Activated CD8-positive, alpha-beta T cell treated with anti-CD3 and anti-CD28 coated beads for 36 hours (primary cell): ENCODE measurements at places on chromosomes 7 and 10. TPM values are rescaled to one million over a fixed set of nuclear protein-coding genes. Genes with fewer than 3 reads are reported as not detected.

DNA sequence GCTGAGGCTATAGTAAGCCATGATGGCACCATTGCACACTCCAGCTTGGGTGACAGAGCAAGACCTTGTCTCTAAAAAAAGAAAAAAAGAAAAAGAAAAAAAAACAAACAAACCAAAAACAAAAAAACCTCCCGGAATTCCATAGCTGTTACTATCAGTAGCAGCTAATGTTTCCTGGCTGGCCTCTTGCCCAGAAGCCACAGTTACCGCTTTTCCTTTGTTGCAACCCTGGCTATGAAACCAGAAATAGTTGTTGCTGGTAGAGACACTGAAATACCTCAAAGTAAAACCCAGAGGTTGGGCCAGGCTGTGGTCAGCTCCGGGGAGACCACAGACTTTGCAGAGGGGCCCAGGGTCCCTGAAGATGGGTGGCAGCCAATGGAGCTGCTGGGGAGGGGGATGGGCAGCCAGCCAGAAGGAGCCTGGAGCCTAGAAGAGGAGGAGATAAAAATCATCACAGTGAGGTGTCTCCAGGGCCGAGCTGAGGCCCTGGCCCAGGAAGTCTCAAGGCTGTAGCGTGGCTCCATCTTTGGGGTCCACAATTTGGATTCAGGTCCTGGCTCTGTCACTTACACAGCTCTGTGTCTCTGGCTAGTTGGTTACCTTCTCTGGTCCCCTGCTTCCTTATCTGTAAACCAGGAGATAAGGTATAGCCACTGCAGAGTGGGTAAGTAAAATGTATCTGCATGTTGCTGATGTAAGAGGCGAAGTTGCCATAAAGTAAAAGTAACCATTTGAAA lies 3.4 kb upstream of the CHST12 start:
- H3K27me3 ChIP-seq, result peaks cover 2% of the 10 kb centered on the region
- peaks cover 26% of the 10 kb centered on the region for H3K4me1 ChIP-seq
- peak; percentile 63 for DNase-seq

- H3K36me3 ChIP-seq, result peaks cover 34% of the 10 kb centered on the region
- H3K4me3 ChIP-seq, result no peak overlapping the region
- DNase-seq, result peak; percentile 67
These were observed 247.4 kb downstream of the ELMO1 start for GRCh38 chr7:37201003-37201875.

The NOM1 gene
- total RNA-seq, result 32.4 TPM

GRCh38 chr7:18347170-18347569 lies 148.4 kb upstream of the HDAC9 start:
- no peaks in the 10 kb centered on the region for H3K4me1 ChIP-seq
- peaks cover 1% of the 10 kb centered on the region for H3K27me3 ChIP-seq
- no peak overlapping the region for H3K4me3 ChIP-seq
- no peak overlapping the region for H3K27ac ChIP-seq
- DNase-seq, result no peak

GRCh38 chr7:96320442-96320841 lies 1.5 kb downstream of the SLC25A13 start:
- H3K4me1 ChIP-seq, result peaks cover 36% of the 10 kb centered on the region
- no peaks in the 10 kb centered on the region for H3K36me3 ChIP-seq
- H3K27ac ChIP-seq, result peak overlapping the region; percentile 96
- peak; percentile 37 for DNase-seq

DNA sequence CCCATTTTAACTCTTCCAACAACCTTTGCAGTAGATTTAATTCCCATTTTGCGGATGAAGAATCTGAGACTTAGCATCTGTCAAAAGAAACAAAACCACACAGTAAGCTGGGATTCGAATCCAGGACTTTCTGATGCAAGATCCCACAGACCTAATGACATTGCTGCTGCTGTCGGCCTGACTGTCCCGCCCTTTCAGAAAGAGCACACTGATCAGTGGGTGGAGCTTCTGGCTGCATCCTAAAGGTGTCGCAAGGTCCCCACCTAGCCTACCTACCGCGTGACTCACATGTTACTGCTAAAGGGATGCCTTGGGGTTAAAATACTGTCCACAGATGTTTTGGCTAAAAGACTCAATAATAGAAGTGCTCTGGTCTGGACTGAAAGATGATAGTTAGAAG lies 134.7 kb downstream of the EMX2 start:
- peaks cover 18% of the 10 kb centered on the region for H3K27me3 ChIP-seq
- no peak for DNase-seq
- no peak overlapping the region for H3K4me3 ChIP-seq

The SPDYE11 gene
- total RNA-seq, result not detected

- no peaks in the 10 kb centered on the region for H3K27me3 ChIP-seq
- H3K36me3 ChIP-seq, result peaks cover 20% of the 10 kb centered on the region
- DNase-seq, result no peak
- H3K27ac ChIP-seq, result no peak overlapping the region
These were observed 241.6 kb downstream of the CCDC7 start for GRCh38 chr10:32687546-32687945.

DNA sequence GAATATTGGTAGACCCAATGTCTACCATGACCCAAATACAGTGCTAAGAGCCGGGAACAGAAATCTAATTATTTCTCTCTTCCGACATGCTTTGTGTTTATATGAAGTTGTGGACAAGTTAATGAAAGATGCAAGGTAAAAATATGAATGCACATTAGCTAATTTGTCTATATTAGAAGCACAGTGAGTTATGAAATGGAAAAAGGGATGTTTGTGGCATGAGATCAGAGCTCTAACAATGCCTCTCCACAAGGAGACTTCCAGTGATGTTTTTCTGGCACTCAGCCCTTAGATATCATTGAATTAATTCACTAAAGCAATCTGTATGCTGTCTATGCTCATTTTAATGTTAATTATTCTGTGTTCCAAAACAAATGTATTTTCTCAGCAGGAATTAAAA lies 897.2 kb downstream of the CNTNAP2 start:
- H3K27me3 ChIP-seq, result no peaks in the 10 kb centered on the region
- no peak overlapping the region for H3K4me3 ChIP-seq
- DNase-seq, result no peak
- H3K27ac ChIP-seq, result no peak overlapping the region

DNA sequence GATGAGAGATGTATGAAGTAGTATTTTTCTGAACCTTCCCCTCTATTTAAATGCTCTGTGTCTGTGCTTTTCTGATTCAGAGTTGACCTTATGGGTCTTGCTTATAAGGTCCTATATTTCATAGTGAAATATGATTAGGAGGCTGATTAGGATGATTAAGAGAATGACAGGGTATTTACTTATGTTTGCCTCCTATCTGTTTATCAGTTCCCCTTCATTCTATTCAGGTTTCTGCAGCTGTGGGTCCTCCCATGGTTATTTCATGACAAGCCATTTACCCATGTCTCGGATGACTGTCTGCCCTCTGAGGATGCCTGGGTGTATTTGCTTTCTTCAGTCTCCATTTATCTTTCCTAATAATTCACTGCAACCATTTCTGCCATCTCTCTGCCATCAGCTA lies 16.9 kb downstream of the RPA3 start:
- peaks cover 36% of the 10 kb centered on the region for H3K4me1 ChIP-seq
- H3K27me3 ChIP-seq, result no peaks in the 10 kb centered on the region
- no peak for DNase-seq
- H3K27ac ChIP-seq, result no peak overlapping the region

- no peaks in the 10 kb centered on the region for H3K36me3 ChIP-seq
- no peak overlapping the region for H3K4me3 ChIP-seq
- DNase-seq, result no peak
- H3K4me1 ChIP-seq, result no peaks in the 10 kb centered on the region
- no peak overlapping the region for H3K27ac ChIP-seq
These were observed 171.8 kb downstream of the SEMA3D start for GRCh38 chr7:85014936-85015660.

GRCh38 chr10:5496261-5497250 lies 2.8 kb downstream of the CALML5 start:
- H3K27ac ChIP-seq, result no peak overlapping the region
- no peaks in the 10 kb centered on the region for H3K27me3 ChIP-seq
- no peak overlapping the region for H3K4me3 ChIP-seq

- no peak overlapping the region for H3K27ac ChIP-seq
- DNase-seq, result no peak
- H3K4me1 ChIP-seq, result no peaks in the 10 kb centered on the region
- H3K4me3 ChIP-seq, result no peak overlapping the region
- H3K27me3 ChIP-seq, result peaks cover 3% of the 10 kb centered on the region
These were observed 37.1 kb upstream of the COMTD1 start for GRCh38 chr10:75272896-75273295.

The FBXO24 gene
- total RNA-seq, result 1.4 TPM

The HOXA2 gene
- not detected for total RNA-seq

The CHN2 gene
- 1.8 TPM for total RNA-seq

DNA sequence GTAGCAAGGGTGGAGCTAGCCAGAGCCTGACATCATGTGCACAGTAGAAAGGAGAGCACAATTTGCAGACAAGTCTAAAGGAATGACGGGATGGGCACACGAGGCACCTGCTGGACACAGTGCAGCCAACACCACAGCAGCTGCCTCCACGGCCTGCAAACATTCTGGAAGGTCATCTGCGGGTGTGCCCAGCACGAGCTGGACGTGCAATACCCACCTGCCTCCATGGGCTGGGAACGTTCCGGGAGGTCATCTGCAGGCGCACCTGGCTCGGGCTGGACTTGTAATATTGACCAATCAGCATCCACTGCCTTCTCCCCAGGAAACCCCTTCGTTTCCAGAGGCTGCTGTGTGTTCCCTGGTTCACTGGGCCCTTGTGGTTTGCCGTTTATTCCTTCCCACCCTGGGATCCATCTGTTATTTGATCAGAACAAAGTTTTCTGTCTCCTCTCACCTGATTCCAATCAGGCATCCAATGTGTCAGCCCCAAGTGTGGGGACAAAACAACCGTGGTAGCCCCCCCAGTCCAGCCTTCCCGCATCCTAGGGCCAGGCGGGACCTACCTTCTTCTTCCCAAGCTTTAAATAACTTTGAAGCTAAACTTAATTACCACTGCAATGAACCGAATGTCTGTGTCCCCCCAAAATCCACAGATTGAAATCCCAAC lies 243.4 kb upstream of the PPP2R2D start:
- H3K36me3 ChIP-seq, result no peaks in the 10 kb centered on the region
- H3K27me3 ChIP-seq, result peaks cover 10% of the 10 kb centered on the region
- DNase-seq, result no peak
- H3K4me1 ChIP-seq, result no peaks in the 10 kb centered on the region
- no peak overlapping the region for H3K4me3 ChIP-seq

The ZPBP gene
- 0.36 TPM for total RNA-seq

The PODXL gene
- 0.45 TPM for total RNA-seq

The ANKRD61 gene
- not detected for total RNA-seq

- no peaks in the 10 kb centered on the region for H3K36me3 ChIP-seq
- no peak within 1 kb of the TSS for H3K27ac ChIP-seq
- peaks cover 5% of the 10 kb centered on the region for H3K4me1 ChIP-seq
These were observed at the start of gene RAPGEF5 for GRCh38 chr7:22356701-22357310. Gene RAPGEF5, minus strand, starts transcription at chr7:22357154. Its CDS starts 94 bp downstream, at chr7:22357060.

The TFEC gene
- not detected for total RNA-seq

The SEC61G gene
- 162 TPM for total RNA-seq

- H3K36me3 ChIP-seq, result no peaks in the 10 kb centered on the region
- no peak for DNase-seq
- no peak overlapping the region for H3K27ac ChIP-seq
- H3K4me1 ChIP-seq, result no peaks in the 10 kb centered on the region
These were observed 310.9 kb upstream of the ZNF32 start for GRCh38 chr10:43959364-43960134.

GRCh38 chr10:60140651-60141632 lies 234.6 kb upstream of the CCDC6 start:
- DNase-seq, result no peak
- H3K4me3 ChIP-seq, result no peak overlapping the region
- no peaks in the 10 kb centered on the region for H3K4me1 ChIP-seq
- H3K27me3 ChIP-seq, result no peaks in the 10 kb centered on the region
- H3K27ac ChIP-seq, result no peak overlapping the region

The MBL2 gene
- not detected for total RNA-seq

The PEX1 gene
- 16.9 TPM for total RNA-seq

- H3K4me1 ChIP-seq, result no peaks in the 10 kb centered on the region
- no peak overlapping the region for H3K4me3 ChIP-seq
- no peak overlapping the region for H3K27ac ChIP-seq
These were observed 144.7 kb downstream of the CYP26A1 start for GRCh38 chr10:93218386-93218785.

GRCh38 chr10:62626079-62626478 lies 178.4 kb upstream of the ADO start:
- H3K27ac ChIP-seq, result no peak overlapping the region
- no peaks in the 10 kb centered on the region for H3K27me3 ChIP-seq
- no peaks in the 10 kb centered on the region for H3K36me3 ChIP-seq
- H3K4me1 ChIP-seq, result peaks cover 8% of the 10 kb centered on the region
- DNase-seq, result no peak
